ENCODE measurements at places on chromosomes 4 and X. TPM values are rescaled to one million over a fixed set of nuclear protein-coding genes. Genes with fewer than 3 reads are reported as not detected.

The DKC1 gene
- 64.2 TPM for total RNA-seq

The TEX28 gene
- total RNA-seq: not detected

The GPAT3 gene
- 1.4 TPM for total RNA-seq

The CLCN4 gene
- 0.39 TPM for total RNA-seq

The SPARCL1 gene
- not detected for total RNA-seq

The MID2 gene
- 7.5 TPM for total RNA-seq

The CT45A1 gene
- total RNA-seq: not detected

The TEX13D gene
- total RNA-seq: not detected

The MAGIX gene
- 4.8 TPM for total RNA-seq

The PFKFB1 gene
- total RNA-seq: not detected

The SPCS3 gene
- total RNA-seq: 106 TPM

The PLAC8 gene
- total RNA-seq: 0.15 TPM
